ENCODE measurements at places on chromosomes 12 and 14.
A peak's percentile ranks its signal among the peaks of the same experiment; 100 is the strongest.

GRCh38 chr14:105856676-105857219 is 330.4 kb downstream of the TMEM121 start:
- DNase-seq: no peak

DNA sequence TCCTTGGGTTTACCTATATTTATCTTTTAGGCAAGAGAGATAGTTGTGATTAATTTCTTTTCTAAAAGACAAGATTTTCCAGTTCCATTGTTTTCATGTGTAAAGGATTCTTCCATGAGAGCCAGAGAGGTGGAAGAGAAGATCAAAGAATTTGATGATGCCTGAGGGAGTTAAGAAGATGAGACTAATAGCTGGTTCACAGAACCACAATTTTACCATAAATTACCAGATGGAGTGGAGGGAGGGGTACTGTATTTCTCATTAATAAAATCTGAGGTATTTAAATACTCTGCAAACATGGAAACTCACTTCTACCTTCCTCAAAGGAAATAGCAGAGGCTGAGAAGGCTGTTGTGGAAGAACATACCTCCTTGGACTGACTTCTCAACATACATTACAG is 34.6 kb downstream of the ALKBH1 start:
- no peak for DNase-seq

DNA sequence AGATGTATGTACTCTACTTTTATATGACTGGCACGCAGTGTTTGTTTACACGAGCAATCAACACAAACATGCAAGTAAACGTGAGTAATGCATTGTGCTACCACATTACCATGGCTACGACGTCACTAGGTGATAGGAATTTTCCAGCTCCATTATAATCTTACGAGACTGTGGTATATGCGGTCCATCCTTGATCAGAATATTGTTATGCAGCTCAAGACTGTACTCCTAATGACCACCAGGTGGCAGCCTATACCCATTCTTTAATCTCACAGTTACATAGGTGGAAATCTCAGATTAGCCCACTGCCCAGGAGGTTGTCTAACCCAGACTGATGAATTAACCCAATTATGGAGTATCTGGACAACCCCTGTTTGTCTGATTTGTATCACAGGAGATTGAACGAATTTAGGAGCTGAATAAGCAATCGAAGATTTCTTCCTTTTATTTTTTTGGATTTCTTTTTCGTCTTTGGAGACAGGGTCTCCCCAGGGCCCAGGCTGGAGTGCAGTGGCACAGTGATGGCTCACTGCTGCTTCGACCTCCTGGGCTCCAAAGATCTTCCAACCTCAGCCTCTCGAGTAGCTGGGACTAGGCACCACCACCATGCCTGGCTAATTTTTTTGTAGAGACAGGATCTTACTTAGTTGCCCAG is 8.7 kb upstream of the TESPA1 start:
- DNase-seq: peak; percentile 74

DNA sequence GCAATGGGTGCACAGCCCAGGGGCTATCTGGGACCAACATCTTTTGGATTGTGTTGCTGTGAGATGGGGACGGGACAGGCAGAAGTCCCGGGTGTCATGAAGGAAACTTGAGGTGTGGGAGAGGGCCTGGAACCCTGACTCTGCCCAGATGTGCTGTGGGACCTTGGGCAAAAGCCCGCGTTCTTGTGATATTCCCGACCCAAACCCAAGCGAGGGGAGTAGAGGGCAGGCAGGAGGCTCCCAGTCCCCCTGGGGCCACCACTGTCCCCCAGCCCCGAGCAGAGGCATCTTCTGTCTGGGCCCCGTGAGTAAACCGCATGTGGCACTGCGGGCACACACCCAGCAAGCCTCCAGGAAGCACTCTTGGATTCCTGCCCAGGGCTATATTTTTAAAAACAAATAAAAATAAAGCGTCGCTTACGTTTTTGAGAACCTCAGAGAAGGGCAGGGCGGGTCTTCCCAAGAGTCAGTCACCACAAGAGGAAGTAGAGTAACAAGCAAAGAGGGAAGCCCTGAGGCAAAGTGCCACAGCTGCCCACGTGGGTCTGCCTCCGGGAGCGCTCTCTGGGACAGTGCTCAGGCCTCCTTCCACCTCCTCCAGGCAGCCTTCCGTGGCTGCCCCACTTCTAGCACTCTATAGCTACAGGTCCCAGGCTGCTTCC is 39.5 kb downstream of the BEGAIN start:
- DNase-seq: peak; percentile 78

DNA sequence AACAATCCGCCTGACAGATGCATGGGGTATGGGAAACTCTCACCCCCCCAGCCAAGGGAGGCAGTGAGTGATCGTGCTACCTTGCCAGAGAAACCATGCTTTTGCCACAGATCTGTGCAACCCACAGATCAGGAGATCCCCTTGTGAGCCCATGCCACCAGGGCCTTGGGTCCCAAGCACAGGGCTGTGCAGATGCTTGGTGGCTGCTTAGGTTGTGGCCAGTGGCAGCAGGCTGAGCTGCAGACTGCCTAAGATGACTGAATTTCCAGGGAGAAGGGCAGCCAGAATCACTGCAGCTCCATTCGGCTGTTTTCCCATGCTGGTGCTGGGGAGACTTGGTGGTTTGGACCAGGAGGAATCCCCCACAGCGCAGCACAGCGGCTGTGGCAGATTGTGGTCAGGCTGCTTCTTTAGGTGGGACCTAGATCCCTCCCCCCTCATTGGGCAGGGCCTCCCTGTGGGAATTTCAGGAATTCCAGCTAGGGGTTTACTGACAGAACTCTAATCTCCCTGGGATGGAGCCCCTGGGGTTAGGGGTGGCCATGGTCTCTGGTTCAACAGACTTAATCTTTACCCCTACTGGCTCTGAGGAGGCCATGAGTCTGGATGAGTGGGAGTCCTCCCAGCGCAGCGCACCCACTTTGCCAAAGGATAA is 264.6 kb upstream of the DAAM1 start:
- DNase-seq: no peak

Data from MCF 10A (cell line).